ENCODE measurements at places on chromosomes 6 and 20.

DNA sequence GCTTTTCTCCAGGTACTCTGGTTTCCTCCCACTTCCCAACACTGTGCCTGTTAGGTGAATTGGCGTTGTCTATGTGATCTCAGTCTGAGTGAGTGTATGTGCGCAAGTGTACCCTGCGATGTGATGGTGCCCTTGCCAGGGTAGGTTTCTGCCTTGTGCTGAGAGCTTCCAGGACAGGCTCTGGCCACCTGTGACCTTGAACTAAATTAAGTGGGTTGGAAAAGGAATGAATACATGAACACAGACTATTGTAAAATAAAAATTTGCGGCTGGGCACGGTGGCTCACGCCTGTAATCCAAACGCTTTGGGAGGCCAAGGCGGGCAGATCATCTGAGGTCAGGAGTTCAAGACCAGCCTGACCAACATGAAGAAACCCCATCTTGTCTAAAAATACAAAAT, 678.0 kb downstream of the DHX35 start:
- DNase-seq, result no peak

DNA sequence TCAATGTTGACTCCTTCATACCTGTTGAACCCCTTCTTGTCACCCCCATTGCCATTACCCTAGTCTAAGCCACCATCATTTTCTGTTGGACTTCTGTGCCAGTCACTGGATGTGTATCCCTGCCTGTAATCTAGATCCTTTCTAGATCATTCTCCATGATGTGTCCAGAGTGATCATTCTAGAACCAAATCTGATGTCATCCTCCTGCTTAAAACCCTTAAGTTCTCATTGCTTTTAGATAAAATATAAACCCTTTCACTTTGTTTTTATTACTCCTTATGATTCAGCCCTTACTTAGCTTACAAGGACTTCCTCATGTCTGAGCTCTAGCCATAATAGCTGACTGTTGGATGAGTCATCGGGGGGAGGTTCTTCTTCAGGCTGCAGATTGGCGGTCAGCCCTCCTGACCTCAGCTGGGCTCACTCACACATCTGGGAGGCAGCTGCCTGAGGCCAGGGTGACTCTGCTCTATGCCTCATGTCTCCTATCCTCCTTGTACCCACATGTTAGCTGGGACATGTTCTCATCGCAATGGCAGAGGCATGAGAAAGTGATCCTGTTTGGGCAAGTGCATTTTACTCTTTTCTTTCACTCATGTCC, 287.6 kb downstream of the ESR1 start:
- no peak for DNase-seq

GRCh38 chr20:37329481-37330165, 16.3 kb upstream of the SRC start:
- no peak for DNase-seq

DNA sequence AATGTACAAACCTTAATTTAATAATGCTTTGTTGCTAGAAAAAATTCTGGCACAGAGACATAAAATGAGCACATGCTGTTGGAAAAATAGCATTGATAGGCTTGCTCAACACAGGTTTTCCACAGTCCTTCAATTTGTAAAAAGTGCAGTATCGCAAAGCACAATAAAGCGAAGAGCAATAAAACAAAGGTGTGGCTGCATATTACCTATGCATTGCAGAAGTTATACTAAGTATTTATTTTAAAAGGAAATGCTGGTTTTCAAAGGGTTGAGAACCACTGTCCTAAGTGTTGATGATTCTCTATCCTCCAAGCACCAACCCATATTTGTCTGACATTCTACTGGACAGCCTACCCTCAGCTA, 54.1 kb upstream of the CAP2 start:
- no peak for DNase-seq
